ENCODE measurements at places on chromosomes 12 and 14.

- DNase-seq = no peak
Measured at GRCh38 chr12:99804715-99805114, 157.2 kb downstream of the GARIN6 start.

DNA sequence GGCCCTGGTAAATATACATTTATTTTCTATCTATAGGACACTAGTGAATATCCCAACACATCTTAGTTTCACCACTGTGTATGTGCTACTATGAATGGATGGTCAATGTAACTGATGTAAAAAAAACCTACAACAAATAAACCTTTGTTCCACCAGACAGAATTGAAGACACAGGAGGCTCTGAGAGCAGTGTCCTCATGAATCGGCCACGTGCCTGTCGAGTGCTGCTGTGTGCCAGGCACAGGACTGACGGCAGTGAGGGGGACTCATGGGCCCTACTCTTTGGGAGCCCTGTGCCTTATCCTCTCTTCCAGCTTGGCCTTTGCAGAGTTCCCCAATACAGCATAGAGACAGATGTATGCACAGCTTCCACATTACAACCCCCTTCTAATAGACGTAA lies 18.2 kb downstream of the CINP start:
- DNase-seq = no peak

- no peak for DNase-seq
Measured at GRCh38 chr12:8852119-8852518, 29.7 kb downstream of the A2ML1 start.

DNA sequence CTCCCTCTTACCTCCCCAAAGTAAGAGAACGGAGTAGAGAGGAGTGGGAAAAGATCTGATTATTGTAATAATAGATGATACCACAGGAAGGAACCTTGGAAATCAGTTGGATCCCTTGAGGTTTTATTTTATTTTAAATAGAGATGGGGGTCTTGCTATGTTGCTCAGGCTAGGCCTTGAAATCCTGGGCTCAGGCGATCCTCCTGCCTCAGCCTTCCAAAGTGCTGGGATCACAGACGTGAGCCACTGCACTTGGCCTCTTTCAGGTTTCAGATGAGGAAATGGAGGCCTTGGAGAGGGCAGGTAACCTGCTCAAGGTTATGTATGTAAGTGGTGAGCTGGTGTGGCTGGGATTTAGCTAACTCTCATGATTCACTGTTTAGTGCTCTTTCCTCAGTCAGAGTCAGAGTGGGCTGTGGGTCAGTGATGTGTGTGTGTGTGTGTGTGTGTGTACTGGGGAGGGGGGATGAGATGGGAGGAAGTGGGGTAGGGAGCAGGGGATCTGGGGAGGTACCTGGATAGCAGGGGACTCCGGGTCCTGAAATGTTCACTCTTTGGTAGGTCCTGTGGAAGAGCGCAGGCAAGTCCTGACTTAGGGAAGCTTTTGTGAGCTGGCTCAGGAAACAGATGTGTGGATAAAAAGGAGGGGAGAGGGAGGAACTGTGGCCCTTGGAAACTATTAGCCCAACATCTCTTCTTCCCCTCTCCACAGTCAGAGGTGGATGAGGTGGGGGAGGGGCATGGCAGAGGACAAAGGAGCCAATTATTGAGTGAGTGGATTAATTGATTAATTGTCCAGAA lies 4.7 kb upstream of the CISTR start:
- no peak for DNase-seq

- DNase-seq = no peak
Measured at GRCh38 chr12:27777141-27777540, 2.9 kb upstream of the KLHL42 start.

DNA sequence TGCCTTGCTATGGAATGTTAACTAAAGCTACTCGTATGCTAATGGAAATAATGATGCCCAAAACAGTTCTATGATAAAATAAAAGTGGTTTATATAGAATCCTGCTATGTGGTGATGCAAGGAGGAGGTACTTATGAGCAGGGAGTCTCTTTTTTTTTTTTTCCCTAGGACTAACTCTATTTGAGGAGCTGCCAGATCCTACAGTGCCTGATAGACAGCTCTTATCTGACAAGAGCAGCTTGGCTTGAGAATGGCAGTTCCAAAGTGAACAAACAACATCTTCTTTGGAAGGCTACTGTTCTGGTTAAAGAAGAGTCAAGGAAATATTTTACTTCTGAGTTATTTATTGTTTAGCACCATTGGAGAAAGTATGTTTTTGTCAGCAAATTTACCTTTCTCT lies 10.2 kb upstream of the ACSM4 start:
- no peak for DNase-seq

DNA sequence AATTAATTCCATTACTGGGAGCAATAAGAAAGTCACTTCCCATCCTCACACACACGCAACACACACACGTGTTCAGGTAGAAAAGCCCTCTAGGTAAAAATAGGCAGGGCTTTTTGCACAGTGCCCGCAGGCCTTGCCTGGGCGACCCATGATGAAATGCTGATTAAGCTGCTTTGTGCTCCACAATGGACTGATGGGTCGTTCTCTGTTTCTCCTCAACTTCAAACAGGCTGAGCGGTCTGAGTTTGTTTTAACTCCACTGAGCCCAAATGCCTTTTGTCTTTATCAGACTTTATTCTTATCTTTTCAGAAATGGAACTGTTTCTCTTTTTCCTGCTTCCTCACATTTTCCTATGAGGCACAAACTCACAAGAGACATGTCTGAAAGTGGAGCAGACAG lies 9.4 kb upstream of the DACT1 start:
- DNase-seq = no peak

DNA sequence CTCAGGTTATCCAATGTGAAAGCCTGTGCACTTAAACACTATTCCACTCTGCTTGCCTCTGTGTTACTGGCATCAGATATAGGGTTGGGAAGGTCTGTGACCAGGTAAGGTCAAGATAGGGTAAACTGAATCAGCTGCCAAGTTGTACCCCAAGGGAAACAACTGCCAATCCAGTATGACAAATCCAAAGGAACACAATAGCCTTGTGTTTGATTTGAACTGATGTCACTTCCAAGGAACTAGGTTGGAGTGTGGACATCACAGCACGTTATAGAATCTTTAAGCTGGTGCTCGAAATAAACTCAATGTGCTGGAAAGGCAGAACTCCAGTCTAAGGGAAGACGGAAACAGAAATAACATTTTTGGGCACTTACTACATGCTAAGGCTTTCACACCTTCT lies 223.4 kb upstream of the BTG1 start:
- DNase-seq = no peak

- DNase-seq = no peak
Measured at GRCh38 chr12:92259291-92259690, 113.6 kb upstream of the BTG1 start.

GRCh38 chr12:57001448-57001906 lies 4.9 kb downstream of the ZBTB39 start:
- peak; percentile 85 for DNase-seq

- no peak for DNase-seq
Measured at GRCh38 chr12:9948606-9949296, 16.6 kb upstream of the CLEC2A start.

DNA sequence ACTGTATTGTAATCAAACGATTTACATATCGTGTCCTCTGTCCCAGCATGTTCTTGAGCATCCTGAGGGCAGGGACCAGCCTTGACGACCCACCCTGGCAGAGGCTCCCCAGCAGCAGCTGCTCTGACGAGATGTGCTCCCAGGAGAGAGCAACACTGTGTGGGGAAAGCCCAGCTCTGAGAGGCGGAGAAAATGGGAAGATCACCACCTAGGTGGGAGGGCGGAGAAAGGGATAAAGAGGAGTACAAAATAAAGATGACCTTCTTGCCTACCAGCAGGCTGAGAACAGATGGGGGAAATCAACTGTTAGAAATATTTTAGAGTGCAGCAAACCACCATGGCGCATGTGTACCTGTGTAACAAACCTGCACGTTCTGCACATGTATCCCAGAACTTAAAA lies 71.5 kb upstream of the CAPRIN2 start:
- DNase-seq = no peak

DNA sequence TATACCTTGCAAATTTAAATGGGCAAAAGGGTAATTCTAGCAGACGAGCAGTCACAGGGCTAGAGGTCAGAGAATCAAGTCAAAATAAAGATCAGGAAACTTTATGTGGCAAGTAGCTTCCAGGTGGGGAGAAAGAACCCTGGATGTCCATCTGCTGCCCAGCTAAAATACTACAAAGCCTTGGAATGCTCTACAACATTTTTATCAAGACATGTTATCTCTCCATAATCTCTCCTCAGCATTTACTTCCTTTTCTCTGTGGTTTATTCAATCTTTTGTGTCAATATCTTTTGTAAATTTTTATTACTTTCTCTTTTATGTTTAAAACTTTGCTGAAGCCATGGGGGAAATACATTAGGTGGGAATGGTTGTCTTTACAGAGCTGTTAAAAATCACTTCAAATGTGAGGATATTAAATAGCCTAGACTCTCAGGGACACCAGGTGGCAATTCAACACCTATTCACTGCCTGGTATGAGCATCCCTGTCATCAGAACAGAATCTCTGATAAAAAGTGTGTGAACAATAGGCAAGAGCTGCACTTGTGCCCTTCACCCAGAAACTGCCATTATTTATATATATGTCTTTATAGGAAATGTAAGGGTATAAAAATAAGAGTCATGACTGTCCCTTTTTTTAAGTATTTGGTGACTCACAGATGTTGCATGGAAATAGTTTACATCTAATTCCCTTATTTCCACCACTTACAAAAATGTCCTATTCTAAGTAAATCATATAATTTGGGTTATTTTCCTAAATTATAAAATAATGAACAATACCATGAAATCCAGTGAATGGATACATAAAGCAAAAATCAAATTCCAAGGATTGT lies 152.9 kb downstream of the EPS8 start:
- no peak for DNase-seq

- DNase-seq = no peak
Measured at GRCh38 chr12:71763677-71764379, 9.2 kb downstream of the RAB21 start.

DNA sequence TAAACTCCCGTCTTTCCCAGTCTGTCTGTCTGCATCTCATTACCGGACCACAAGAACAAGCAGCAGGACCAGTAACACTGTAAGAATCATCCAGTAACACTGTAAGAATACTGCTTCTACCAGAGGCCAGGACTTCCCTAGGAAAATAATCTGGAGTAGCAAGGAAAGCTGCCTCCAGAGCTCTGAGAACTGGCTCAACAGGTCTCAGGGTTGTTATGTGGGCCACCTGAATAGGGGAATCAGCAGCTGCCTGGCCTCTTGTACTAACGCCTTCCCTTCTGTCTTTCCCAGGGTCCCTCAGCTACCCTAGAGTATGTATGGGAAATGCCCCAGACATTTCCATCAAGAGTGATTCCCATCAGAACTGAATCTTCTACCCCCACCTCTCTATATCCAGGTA lies 954 bp upstream of the SLC39A2 start:
- no peak for DNase-seq

GRCh38 chr14:47961634-47962033 lies 286.2 kb upstream of the MDGA2 start:
- no peak for DNase-seq

GRCh38 chr14:88364710-88365413 lies 20.6 kb upstream of the SPATA7 start:
- DNase-seq = no peak

DNA sequence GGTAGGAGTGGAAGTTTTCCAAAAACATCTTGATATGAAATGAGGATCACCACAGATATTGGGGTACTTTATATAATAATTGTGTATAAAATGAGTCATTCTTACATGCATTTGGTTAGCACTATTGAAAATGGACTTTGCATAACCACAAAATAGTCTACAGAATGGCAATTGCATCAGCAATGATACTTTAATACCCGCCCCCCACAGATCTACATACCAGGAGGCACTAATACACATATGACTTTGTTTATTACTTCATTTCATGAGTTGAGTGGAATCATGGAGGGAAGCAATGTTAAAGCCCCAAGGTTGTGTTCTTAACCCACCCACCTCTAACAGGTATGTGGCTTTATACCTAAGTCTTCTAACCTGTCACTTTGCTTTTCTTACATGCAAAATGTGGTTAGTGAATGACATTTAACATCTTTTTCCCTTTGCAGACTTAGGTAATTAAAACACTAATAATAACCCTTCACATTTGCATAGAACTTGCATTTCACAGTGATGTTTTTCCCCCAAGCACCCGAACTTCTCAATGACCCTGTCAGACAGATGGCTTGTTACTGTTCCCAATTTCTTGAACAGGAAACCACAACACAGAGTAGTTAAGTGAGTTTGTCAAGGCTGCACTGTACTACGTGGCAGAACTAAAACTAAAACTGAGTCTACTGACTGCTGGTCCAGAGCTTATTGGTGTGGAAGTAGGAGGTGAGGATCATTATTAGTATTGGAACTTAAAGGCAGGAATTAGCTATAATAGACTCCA lies 101.9 kb downstream of the NPAS3 start:
- DNase-seq = no peak

DNA sequence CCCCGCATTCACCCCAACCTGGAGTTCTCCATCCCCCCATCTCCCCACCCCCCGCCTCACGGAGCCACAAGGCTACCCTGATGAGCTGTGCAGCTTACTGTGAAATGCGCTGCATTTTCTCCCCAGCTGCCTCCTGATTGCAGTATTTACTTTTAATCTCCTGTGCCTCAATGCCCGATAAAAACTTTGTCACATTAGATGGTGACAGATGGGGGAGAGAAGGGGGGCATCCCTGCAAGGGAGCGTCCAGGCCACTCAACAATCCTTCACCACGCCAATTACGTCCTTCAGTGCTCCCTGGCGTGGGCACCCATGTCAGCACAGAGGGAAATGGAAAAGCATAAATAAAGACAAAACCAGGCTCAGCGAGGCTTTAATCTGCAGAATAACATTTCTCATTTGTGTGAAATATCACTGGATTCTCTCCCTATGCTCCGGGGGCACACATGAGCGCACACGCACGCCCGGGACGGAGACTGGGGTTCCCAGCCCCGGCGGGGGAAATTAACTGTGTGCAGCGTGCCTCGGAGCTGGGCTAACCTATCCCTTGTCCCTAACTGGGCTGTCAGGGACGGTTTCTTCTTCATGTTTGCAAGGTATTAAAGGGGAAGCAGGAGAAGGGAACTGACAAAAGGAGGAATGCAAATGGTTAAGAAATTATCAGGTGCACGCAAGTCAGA lies 186.7 kb upstream of the VASH1 start:
- no peak for DNase-seq

DNA sequence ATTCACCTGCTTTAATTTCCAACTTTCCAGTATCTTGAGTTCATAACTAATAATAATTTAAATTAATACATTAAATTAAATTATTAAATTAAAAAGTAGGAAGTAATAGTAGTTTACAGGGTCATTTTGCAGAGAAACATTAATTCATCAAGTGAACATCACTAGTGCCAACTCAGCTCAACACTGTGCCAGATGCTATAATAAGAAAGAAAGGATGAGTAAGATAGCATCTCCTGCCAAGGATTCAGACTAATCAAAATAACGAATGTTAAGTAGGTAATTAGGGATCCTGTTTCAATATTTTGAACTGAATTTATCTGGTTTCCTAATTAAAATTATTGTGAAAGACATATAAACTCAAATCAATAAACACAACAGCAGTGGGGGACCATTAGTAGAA lies 596.7 kb downstream of the SLC6A15 start:
- no peak for DNase-seq

- DNase-seq = no peak
Measured at GRCh38 chr12:110020956-110021355, 21.7 kb downstream of the ANKRD13A start.

- DNase-seq = peak; percentile 14
Measured at GRCh38 chr14:78530078-78530477, 359.9 kb downstream of the NRXN3 start.

GRCh38 chr12:8914716-8915526 lies 612 bp downstream of the PHC1 start:
- peak; percentile 62 for DNase-seq
